Inflammatory macrophage (primary cell): ENCODE measurements at places on chromosomes 4 and X.

DNA sequence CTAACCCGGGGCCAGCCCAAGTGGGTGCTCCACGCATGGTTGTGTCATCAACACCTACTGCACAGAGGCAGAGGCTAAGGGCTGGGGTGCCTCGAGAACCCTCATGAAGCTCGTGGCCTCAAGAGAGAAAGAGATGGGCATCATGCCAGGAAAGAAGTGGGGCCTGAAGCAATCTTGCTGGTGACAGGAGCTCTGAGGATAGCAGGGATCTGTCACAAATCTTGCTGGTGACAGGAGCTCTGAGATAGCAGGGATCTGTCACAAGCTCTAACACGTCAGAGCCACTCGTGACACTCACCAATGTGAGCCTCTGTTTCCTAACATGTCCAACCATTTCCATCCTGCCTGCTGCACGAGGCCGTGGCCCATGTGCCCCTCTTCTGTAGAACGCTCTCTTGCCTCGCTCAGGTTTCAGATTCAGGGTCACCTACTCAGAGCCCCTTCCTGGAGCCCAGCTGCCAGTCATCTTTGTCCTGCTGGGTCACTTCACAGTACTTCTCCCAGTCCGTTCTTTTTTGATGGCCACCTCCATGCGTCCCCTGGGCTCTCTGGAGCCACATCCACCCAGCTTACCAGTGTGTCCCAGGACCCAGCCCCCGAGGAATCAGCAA is 21.1 kb downstream of the PNMA6E start:
- DNase-seq: no peak

GRCh38 chrX:53265771-53266574 is 15.4 kb downstream of the IQSEC2 start:
- DNase-seq: no peak

GRCh38 chr4:2771264-2771663 is 15.1 kb upstream of the TNIP2 start:
- DNase-seq: no peak

DNA sequence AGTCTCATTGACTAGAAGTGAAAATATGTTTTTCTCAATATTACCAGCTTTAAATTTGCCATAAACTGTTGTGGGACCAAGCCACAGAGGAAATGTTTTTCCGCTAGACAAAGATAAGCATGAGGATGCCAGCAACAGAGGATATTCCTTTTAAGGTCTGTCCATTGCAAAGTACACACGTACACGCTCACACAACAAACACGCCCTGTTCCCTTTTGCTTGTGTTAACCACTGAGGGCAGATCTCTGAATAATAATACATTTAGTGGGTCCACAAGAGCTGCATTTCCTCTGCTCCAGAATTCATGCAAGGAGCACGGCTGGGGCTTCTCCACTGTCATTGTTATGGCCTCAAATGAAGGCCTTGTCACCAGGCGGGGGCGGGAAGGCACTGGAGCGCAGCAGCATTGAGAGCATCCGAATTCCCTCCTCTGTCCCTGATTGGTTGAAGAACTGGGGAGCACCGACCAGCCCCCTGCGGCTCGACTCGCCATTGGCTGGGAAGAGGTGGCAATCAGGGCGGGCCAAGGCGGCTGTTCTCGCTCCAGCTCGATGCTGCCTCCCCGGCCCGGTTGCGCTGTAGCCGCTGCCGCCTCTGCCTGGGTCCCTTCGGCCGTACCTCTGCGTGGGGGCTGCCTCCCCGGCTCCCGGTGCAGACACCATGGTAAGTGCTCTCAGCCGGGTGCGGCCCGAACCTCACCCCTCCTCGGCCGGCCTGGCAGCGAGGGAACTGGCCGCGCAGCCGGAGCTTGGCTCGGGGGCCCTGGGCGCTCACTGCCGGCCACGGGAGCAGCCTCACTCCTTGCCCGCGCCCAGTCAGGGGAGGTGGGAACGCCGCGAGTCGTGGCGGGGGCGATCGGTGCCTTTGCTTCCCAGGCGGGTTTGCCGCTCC is at the start of gene GUCY1B1:
GUCY1B1 (plus strand) TSS at position 541 of the 891 bp plus-strand sequence; CDS start at position 661, 120 bp downstream.
- peak; percentile 90 for DNase-seq

- DNase-seq: peak; percentile 17
These were observed 63.3 kb downstream of the GALNT7 start for GRCh38 chr4:173231916-173232315.

GRCh38 chr4:98919996-98920395 is 8.9 kb downstream of the EIF4E start:
- DNase-seq: no peak

GRCh38 chr4:93764639-93765246 is 63.8 kb upstream of the ATOH1 start:
- peak; percentile 71 for DNase-seq

- DNase-seq: no peak
These were observed 71.3 kb upstream of the PDHA1 start for GRCh38 chrX:19272452-19272851.

- DNase-seq: no peak
These were observed 32.2 kb upstream of the ARMCX2 start for GRCh38 chrX:101691835-101692234.

DNA sequence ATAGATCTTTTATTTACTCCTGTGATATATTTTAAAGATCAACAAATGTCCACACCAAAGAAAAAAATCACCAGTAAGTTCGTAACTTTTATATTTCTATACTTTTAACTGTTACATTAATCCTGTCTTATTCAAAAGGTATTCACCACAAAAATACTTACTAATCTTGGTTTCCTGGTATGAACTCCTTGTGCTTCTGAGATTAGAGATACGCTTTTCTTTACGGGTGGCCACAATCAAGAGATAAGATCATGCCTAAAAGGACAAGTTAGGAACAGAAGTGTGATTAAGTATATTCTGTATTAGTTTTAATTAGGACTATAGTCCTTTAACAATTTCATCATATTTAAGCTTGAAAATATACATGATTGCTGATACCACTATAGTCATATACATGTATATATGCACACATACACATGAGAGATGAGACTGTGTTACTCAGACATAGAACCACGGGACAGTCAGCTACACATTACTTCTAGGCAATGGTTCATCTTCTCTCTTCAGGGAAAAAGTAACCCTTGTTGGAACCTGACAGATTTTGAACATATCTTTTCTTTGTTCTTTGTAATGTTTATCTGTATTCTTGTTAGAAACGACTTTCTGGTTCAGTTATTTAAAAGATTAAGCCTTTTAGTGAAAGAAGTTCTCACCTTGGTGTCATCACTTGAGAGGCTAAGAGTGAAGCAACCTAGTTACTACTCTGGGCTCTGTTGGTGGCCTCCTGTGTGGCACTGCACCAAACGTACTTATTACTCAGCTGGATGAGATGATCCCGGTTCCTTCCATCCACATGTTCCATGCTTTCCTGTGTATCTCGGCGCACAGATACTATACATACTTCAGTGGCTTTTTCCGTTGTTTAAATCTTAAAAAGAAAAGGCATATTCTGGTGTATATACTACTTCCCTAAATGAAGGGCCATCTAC is 146.1 kb downstream of the CBR4 start:
- DNase-seq: no peak

- no peak for DNase-seq
These were observed 136.1 kb downstream of the CEP135 start for GRCh38 chr4:56084851-56085250.

GRCh38 chr4:150234246-150234645 is 156.0 kb downstream of the DCLK2 start:
- no peak for DNase-seq

GRCh38 chr4:14853176-14853943 is 148.9 kb upstream of the CPEB2 start:
- no peak for DNase-seq

DNA sequence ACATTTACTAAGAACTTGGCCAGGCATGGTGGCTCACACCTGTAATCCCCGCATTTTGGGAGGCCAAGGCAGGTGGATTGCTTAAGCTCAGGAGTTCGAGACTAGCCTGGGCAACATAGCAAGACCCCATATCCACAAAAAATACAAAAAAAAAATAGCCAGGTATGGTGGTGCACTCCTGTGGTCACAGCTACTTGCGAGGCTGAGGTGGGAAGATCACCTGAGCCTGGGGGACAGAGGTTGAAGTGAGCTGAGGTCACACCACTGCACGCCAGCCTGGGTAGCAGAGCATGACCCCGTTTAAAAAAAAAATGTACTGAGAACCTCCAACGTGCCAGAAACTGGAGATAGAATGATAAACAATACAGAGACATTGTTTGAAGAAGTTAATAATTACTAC is 8.0 kb downstream of the OPRPN start:
- DNase-seq: no peak

DNA sequence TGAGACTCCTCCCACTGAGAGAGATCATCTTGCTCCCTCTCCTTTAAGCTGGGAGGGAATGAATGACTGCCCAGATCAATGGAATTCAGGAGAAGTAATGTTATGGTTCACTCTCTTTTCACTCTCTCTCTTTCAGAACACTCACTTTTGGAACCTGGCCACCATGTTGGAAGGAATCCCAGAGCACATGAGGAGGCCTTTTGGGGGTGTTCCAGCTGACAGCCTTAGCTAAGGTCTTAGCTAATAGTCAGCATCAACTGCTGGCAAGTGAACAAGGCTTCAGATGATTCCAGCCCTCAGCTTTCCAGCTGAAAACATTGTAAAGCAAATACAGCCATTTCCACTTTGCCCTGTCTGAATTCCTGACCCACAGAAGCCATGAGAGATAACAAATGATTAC is 124.0 kb upstream of the CLNK start:
- DNase-seq: no peak

DNA sequence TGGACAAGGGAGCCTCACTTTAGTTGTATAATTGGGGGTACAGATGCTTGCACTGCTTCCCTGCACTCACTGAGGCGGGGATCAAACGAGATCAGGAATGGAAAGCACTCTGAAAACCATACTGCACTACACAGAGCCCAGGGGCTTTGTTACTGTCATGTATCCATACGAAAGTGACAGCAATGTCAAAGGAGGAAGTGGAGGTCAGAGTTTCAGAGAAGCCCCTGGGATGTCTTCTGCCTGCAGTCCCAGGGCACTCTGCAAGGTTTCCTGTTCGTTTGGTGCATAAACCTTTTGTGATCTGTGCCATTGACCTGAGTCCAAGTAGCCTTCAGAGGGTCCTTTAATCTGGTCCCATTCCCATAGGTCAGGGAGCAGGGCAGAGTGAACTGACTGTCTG is 31.2 kb downstream of the RNF175 start:
- DNase-seq: no peak

- peak; percentile 58 for DNase-seq
These were observed 10.4 kb downstream of the AFP start for GRCh38 chr4:73446336-73446938.

GRCh38 chr4:88522702-88523324 is 763 bp downstream of the PYURF start:
- peak; percentile 57 for DNase-seq

DNA sequence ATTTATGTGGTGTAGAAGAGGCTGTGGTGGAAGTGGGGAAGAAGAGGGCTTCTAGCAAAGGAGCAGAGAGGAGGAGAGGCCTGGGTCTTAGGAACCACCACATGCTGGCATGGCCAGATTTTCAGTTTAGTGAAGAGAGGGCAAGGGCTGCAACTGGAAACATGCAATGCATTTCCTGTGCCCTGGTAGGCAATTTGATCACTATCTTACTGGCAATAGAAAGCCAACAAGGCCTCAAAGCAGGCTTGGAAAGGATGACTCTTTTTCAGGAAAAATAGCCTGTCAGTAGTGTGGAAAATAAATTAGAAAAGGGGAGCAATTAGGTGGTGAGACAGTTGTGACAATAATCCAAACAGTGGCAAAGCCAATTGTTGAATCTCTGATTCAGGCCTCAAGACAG is 501.9 kb upstream of the ZFP42 start:
- DNase-seq: no peak

DNA sequence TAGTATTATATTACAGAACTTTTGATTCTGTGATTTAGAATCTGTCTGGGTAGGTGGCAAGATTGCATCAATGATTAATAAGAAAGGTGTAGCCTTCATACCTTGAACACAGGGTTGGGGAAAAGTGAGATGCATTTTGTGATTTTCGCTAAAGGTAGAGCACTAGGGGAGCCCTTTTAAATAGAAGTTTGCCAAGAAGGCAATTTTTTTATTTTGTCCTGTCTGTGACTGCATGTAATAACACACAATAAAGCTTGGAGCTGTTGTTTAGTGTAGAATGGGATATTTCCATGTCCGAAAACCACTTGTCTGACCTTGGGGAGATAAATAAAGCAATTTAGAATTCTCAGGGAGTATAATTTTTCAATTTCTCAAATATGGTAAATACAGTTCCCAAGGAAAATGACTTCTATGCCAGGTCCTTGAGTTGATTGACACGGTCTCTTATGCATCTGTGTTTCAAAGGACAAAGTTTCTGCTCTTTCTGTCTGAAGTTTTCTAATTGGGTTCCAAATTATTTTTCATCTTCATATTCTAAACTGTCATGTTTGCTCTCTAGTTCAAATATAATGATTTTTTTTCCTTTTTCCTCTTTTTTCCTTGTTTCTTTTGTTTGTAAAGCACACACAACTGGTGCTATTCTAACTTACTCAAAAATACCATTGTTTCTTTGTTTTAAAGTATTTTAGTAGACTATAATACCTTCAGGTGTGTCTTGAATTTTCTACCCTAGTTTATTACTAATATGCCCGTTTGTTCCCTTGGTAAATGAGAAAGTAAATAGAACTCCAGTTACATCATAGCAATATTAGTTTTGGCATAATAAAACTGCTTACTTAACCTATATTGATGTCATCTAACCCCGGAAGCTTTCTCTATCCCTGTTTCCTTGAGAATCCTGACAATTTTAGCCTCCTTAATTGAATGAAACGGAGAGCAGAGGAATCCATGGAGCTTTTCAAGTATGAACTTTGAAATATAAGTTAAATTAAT is 87.8 kb upstream of the BMPR1B start:
- DNase-seq: no peak

GRCh38 chr4:53161051-53161786 is 204.6 kb downstream of the SCFD2 start:
- DNase-seq: no peak

GRCh38 chr4:183284965-183285364 is 35.1 kb downstream of the CLDN22 start:
- no peak for DNase-seq

DNA sequence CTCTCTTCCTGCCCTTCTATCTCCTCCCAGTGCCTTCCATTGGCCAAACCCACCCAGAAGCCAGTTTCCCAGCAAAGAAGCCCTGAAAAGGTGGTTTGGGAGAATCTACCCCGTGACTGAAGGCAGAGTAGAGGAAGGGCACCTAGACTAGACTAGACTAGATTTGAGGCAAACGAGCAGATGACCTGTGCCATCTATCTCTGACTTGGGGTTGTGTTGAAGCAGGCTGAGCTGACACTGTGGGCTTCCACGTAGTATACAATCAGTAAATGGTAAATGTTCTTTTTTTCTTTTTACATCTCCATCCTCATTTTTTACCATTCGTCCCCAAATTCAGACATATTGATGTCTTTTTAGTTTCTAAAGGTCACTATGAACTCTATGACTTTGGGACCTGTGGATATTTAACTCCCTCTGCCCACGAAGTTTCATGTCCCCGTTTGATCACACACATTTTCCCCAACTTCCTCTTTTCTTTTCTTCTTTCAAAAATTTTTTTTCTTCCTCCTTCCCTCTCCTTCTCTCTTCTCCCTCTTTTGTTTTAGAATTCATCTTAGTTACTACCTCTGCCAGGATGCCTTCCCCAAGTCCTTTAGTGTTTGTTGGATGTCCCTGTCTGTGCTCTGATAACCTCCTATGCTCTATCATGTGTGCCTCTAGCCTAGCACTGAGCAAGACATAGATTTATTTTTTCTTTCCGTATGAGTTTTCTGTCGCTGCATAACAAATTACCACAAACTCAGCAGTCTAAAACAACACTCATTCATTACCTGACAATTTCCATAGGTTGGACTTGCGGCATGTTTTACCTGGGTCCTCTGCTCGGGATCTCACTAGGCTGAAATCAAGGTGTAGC is 6.2 kb upstream of the AFF1 start:
- no peak for DNase-seq

- DNase-seq: peak; percentile 0
These were observed 609 bp downstream of the REPS2 start for GRCh38 chrX:16946971-16947562.

- no peak for DNase-seq
These were observed 36.6 kb downstream of the ZNF41 start for GRCh38 chrX:47446431-47446830.
